Osteoblast (primary cell): ENCODE measurements at places on chromosomes 5 and 9. TPM values are rescaled to one million over a fixed set of nuclear protein-coding genes. Genes with fewer than 3 reads are reported as not detected.

GMCL2 gene
- not detected in 2 replicates for total RNA-seq

TPM2 gene
- 911 and 946 TPM in 2 replicates for total RNA-seq

DNA sequence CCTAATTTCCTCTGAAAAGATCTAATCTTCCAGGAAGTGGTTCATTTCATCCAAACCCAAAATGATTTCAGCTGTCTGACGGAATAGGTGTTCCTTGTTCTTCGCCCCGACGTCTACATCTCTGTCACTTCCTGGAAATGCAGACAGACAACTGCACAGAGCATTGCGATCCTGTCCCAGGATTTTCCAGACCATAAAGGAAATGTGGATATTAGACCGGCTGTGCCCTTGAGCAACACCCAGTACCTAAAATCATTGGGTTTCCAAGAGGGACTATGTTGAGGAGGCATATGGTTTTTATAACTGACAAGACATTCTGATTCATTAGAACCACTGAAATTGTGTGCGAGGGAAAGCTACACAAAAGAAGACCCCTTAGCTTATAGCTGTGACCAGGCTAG is 74.2 kb downstream of the MSX2 start:
- H3K27ac ChIP-seq, result no peak overlapping the region
- no peak overlapping the region for H3K4me3 ChIP-seq
- H3K27me3 ChIP-seq, result no peaks in the 10 kb centered on the region
- H3K4me1 ChIP-seq, result no peaks in the 10 kb centered on the region
- no peak for DNase-seq
- H3K36me3 ChIP-seq, result no peaks in the 10 kb centered on the region

DNA sequence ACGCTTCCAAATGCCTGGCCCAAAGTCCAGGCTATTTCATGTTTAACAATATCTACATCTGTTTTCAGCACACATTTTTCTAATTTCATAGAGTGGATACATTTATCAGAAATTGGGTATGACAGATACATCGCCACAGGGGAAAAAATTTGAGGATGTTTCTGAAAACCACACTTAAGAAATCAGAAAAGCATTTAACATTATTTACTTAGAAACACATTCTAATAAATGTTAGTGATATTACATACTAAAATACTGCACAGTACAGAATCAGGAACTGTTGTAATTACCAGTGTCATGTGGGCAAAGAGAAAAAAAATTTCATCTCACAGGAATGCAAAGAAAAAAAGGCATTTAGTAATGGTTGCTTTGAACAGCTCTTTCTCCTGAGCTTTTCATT is 310.5 kb upstream of the KIF2A start:
- no peak for DNase-seq
- H3K4me1 ChIP-seq, result no peaks in the 10 kb centered on the region
- H3K27me3 ChIP-seq, result no peaks in the 10 kb centered on the region

GRCh38 chr5:107153283-107153682 is 517.5 kb downstream of the EFNA5 start:
- H3K36me3 ChIP-seq, result no peaks in the 10 kb centered on the region
- no peak overlapping the region for H3K27ac ChIP-seq
- no peaks in the 10 kb centered on the region for H3K27me3 ChIP-seq
- no peaks in the 10 kb centered on the region for H3K4me1 ChIP-seq
- DNase-seq, result no peak
